ENCODE measurements at places on chromosomes 2 and 18.

DNA sequence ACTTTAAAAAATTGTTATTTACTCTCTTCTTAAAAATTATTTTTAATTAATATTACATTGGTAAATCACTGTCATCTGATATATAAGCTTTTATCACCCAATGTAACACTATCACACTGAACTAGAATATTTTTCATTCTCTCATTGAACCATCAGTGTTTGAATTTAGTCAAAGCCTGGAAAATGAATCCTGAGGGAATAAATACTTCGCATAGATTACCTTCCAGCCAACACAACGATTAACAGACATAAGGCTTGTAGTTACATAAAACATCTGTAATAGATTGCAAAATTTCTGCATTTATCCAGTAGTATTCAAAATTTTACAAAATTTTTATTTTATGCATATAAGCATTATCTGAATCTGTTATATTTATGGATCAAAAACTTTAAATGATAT, 314.9 kb downstream of the ERBB4 start:
- DNase-seq, result no peak

DNA sequence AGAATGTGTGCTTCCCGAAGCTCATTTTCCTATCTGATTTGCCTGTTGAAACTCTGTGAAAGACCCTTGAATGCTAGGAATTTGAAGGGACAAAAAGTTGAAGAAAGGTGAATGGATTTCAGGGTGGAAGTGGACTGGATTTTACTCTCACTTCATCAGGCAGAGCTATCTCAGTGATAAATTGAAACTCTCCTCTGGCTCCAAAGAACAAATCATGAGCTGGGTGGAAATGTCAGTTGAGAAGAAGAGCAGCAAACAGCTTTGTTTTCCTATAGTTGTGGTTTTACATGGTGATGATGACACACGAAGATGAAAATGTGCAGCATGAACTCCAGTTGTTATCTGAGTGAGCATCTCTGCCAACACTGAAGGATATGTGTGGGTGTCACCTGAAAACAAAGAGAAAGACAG, 34.4 kb downstream of the CD28 start:
- DNase-seq, result no peak

DNA sequence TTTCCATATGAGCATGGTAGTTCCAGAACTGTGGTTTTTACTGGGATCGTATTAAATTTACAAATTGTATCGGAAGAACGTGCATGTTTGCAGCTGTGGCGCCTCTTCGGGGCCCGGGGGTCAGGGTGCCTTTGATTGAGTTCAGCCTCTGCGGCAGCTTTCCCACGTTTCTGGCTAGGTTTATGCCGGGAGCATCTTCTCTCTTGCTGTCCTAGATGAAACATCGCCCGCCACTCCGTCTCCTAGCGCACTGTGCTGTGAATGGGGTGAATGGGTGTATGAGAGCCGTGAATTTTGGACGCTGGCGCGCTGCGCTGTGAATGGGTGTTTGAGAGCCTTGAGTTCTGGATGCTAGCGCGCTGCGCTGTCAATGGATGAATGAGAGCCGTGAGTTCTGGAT, 12.3 kb downstream of the PDCD1 start:
- no peak for DNase-seq

DNA sequence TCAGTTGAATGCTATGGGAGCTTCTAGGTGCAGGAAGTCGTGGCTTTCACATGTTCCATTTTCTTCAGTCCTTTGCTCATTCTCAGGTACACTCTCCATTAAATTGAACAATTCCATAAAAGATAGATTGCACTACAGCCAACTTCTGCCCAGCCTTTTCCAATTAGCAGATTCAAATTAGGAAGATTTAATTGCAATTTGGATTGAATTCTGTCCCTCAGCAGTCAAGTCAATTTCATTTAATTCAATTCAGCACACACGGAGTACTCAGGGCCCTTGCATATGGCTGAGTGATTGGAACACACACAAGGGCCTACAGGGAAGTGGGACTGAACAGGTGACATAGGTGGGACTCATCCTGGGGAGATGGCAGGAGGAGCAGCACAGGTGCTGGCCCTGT, 220.4 kb downstream of the LOXHD1 start:
- no peak for DNase-seq

- DNase-seq, result no peak
Measured at GRCh38 chr2:54535599-54536195, 79.6 kb downstream of the SPTBN1 start.

DNA sequence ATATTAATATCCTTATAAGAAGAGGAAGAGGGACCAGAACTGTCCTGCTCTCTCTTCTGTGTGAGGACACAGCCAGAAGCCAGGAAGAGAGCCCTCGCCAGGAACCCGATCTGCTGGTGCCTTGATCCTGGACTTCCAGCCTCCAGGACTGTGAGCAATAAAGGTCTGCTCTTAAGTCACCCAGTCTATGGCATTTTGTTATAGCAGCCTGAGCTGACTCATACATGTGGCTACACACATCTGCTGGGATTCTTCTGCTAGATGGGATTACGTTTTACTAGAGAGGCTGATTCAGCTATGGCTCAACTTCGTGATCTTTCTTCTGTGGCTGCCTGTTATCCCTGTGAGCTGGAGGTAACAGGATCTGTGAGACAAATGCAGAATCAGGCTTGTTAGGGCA, 29.6 kb downstream of the ARL4C start:
- no peak for DNase-seq

DNA sequence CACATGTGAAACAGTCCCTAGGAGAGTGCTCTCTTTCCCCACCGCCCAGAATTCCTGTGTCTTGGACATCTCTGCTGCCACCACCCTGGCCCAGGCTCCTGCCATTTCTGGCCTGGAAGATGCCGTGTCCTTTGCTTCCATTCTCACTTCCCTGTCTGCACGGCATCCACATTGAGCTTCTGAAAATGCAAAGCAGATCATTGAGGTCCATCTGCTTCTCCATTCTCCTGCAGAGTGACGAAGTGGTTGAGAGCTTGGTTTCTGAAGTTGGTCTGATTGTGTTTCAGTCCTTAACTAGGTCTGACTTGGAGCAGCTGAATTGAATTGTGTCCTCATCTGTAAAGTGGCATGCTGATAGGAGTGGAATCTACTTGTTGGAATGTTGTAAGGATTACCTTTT, 98.7 kb upstream of the MGAT5 start:
- no peak for DNase-seq

DNA sequence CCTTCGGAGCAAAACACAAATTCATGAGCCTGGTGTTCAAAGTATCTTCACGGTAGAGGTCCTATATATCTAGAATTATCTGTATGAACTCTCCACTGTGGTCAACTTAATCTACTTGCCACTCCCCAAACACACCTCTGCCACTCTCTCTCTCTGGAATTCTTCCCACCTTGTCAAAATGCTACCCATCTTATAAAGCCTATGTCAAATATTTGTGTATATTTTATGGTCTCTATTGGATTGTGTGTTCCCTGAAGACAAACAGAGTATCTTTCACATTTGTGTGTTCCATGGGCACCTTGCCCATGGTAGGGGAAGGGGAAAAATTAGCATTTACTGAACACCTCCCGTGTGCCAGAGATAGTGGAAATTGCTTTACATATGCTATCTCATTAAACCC, 83.2 kb upstream of the ATL2 start:
- no peak for DNase-seq

DNA sequence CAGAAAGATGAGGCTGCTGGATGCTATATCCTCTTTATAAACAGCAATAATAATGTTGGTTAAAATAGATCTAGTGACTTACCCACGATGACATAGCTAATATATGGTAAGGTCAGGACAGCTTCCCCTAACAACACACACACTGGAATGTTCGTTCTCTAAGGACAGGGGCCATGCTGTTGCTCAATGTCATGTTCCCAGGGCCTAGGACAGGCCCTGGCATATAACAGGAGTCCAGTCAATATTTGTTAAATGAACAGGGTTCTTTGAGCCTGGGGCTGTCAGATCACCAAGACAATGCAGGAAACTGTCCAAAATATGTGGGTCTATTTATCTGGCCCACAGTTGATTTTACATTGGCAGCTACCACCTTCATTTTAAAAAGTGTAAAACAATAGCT, 207.1 kb upstream of the MEX3C start:
- no peak for DNase-seq

GRCh38 chr2:75605770-75606529, 40.6 kb upstream of the MRPL19 start:
- no peak for DNase-seq

GRCh38 chr2:106096299-106097037, 97.6 kb downstream of the UXS1 start:
- DNase-seq, result no peak

- DNase-seq, result no peak
Measured at GRCh38 chr2:200667413-200667812, 81.6 kb downstream of the AOX1 start.

DNA sequence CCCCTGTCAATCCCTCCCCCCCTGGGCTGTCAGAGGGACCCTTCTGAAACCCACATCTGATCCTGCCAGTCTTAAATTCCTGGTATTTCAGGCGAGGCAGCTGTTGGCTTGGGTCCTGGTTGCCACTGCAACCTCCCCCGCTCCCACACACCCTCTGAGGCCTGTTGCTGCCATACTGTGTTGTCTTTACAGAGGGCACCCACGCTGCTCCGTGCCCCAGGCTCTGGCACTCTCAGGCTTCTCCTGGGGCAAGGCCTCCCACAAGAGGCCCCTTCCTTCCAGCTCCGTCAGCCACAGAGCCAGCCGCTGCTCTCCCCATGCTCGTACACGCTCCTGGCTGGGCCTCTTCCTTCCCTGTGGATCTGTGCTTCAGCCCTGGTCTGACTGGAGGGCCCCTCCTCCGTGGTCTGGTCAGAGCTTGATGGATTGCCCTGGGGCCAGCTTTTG, 8.6 kb downstream of the CABLES1 start:
- no peak for DNase-seq

DNA sequence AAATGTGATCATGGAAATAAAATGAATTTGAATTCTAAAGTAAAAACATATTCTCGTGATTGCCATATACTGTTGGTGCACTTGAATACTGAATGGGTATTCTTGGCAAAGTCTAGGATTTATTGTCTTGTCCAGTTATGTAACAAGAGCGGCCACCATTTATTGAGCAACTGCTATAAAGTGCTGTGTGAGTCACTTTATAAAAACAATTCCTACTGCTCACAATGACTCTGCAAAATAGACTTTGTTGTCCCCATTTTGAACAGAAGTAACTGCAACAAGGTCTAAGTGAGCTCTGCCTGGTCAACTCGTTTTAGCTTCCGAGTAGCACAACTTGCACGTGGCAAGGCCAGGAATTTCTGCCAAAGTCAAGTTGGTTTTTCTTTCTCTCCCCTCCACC, 995.6 kb upstream of the FANCL start:
- DNase-seq, result no peak

GRCh38 chr2:139357972-139358371, 577.8 kb upstream of the NXPH2 start:
- DNase-seq, result no peak

- no peak for DNase-seq
Measured at GRCh38 chr2:38092196-38092902, 16.4 kb upstream of the CYP1B1 start.

- no peak for DNase-seq
Measured at GRCh38 chr2:230230087-230230486, 4.6 kb downstream of the SP140 start.

DNA sequence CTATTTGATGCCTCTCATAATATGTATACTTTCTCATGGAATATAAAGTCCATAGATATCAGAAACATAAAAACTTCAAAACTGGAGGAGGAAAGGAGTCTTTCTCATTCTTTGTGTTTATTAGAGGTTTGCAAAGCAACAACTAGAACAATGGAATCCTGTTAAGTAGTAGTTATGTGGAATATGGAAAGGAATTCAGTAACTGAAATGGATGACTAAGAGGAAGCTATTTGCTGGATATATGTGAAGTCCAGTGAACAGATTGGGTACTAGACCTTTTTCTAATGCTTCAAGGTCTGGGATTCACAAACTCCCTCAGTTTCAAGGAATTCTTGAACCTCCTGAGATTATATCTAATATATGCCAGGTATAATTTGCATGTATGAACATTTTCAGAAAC, 353.6 kb upstream of the FANCL start:
- no peak for DNase-seq

DNA sequence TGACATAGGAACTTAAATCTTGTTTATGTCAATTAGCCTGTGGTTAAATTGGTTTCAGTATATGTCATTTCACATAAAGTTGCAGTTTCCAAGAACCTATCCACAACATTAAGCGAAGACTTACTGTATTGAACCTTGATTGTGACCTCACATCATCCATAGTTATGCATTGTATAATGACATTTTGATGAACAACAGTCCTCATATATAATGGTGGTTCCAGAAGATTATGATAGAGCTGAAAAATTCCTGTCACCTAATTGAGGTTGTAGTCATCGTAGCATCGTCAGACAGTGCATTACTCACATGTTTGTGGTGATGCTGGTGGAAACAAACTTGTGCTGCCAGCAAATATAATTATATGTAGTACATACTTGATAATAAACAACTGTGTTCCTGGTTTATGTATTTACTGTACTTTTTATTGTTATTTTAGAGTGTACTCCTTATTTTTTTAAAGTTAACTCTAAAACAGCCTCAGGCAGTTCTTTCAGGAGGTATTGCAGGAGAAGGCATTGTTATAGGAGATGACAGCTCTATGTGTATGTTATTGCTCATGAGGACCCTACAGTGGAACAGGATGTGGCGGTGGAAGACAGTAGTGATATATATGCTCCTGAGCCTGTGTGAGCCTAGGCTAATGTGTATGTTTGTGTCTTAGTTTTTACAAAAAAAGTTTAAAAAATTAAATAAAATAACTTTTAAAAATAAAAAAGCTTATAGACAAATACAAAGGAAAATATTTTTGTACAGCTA, 56.6 kb downstream of the UBE2E3 start:
- no peak for DNase-seq

GRCh38 chr18:7870855-7871254, 303.7 kb downstream of the PTPRM start:
- no peak for DNase-seq

DNA sequence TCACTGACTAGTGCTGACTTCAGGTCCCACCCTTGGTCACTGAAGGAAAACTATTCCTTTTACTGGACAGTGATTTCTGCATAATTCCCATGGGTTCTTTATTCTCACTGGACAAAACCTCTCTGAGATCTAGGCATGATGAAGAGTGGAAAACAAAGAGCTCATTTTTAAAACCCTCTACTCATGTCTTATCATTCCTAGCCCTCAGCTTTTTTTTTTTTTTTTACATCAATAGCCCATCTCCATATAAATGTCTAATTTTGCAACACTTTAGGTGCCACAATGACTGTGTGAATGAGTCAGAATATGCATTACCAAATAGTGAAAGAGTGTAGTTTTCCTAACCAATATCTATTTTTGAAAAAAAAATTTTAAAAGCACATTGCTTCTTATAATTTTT, 74.8 kb downstream of the TCF4 start:
- DNase-seq, result no peak

DNA sequence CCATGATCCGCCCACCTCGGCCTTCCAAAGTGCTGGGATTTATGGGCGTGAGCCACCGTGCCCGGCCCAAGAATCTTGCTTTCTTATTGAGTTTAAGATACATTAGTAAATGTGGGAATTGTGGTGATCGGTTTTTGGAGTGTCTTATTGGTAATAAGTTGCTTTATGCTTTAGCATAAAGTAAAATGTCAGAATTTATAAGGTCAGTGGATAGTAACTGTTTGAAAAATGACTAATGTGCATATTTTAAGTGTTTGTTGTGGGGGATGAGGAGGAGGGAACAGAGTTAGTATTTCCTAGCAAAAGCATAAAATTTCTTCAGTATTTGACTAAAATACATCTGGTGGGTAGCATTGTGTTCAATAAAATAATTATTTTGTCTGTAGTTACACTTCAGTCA, 77.4 kb downstream of the SLC39A10 start:
- DNase-seq, result no peak
